Left hindlimb (tissue), 1 donor: ENCODE measurements at places on chromosomes 3 and 15.
A peak's percentile ranks its signal among the peaks of the same experiment; 100 is the strongest.

GRCh38 chr3:137103739-137104138, 146.0 kb downstream of the IL20RB start:
- no peak for DNase-seq

DNA sequence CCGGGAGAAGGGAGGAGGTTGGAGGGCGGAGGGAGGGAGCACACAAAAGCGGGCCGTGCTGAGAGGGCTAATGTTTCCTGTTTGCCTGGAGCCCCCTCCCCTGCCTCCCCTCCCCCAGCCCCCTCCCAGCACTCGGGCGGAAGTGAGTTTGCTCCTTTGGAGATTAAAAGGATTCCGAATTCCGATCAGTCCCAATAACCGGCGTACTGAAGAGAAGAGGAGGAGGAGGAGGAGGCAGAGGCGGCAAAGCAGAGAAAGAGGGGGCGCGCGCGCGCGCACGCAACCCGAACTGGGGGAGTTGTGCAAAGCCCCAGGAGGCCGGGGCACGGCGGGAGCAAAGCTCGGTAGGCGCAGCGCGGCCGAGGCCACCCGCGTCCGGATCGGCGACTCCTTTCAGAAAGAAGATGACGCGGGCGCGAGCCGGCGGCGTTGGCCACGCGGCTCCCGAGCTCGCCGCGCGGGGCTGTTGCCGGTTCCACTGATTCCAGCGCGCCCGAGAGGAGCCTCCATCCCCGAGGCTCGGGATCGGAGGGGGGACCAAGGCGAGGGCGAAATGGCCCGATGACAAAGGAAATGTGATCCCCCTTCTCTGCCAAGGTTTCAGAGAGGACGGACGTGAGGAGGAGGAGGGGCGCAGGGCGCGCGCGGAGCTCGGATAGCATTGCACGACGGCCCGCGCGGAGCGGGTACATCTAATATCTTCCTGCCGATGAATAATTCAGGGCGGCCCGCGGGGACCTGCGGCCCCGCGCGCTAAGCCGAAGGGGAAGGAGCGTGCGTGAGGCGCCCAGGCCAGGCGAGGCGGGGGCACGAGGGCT, 1.1 kb upstream of the TRIM71 start:
- DNase-seq = peak; percentile 56

- DNase-seq = no peak
These were observed 15.4 kb downstream of the HOMER2 start for GRCh38 chr15:82936966-82937711.

DNA sequence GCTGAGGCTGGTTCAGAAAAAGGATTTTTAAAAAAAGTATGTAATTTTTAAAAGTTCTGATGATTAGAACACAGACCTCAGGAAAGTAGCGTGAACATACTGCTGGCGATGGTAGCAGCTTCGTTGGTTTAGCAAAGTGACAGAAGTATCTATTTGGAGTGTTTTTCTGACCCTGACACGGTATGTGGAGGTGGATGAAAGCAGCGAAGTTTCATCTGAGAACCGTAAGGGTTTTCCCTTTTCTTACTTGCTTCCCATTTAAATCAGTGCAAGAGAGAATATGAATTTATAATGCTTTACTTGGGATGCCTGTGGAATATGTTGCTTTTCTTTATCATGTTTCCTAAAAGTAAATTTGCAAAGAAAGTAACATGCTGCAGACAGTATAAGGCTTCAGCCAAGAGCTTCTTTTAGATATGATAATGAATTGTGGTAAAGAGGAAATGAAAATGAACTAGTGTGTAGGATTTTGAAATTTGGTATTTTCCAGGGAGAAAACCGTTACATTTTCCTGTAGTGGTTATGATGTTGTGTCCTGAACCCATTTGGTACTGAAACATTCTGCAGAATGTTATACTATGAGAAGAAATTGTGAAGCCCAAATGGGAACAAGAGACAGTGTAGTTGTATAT, 3.9 kb downstream of the CHST2 start:
- DNase-seq = no peak

DNA sequence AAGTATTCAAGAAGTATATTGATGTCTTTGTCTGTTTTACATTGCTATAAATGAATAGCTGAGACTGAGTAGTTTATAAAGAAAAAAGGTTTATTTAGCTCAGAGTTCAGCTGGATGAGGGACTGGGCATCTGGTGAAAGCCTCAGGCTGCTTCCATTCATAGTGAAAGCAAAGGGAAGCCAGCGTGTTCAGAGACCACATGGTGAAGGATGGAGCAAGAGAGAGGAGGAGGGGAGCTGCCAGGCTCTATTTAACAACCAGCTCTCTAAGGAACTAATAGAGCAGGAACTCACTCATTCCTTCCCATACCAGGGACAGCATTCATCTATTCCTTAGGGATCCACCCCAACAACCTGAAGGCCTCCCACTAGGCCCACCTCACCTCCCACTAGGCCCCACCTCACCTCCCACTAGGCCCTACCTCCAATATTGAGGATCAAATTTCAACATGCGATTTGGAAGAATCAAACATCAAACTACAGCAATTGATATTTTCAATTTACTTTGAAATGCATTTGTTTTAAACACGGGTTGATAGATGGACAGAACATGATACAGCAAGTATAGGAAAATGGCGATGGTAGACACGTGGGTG, 167.5 kb upstream of the HES1 start:
- no peak for DNase-seq

- no peak for DNase-seq
These were observed 1.1 kb upstream of the ECT2 start for GRCh38 chr3:172749230-172749965.

GRCh38 chr3:186772701-186773417, 10.5 kb upstream of the EIF4A2 start:
- DNase-seq = peak; percentile 66

DNA sequence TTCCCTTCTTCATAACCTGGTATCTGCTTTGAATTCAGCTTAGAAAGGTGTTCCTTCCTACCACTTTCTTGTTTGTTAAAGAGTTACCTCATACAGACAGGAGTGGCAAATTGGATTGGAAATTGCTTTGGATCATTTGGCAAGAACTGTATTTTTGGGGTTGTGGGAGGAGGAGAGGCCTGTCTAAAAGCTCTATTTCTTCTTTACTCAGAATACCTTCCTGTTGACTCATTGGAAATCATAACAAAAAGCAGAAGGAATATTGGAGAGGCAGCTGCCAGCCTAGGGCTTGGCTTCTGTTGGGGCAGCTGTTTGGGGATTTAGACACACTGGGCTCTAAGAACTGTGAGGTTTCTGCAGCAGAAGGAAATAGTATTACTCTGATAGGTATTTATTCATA, 14.2 kb downstream of the IQGAP1 start:
- DNase-seq = peak; percentile 80

- DNase-seq = no peak
These were observed 10.7 kb upstream of the SLC15A2 start for GRCh38 chr3:121883507-121883906.

GRCh38 chr15:35327789-35328188, 218.2 kb downstream of the DPH6 start:
- DNase-seq = no peak

- DNase-seq = peak; percentile 92
These were observed 97.3 kb downstream of the NPAP1 start for GRCh38 chr15:24772686-24773373.

- no peak for DNase-seq
These were observed 97.3 kb upstream of the AGTR1 start for GRCh38 chr3:148600440-148600839.

DNA sequence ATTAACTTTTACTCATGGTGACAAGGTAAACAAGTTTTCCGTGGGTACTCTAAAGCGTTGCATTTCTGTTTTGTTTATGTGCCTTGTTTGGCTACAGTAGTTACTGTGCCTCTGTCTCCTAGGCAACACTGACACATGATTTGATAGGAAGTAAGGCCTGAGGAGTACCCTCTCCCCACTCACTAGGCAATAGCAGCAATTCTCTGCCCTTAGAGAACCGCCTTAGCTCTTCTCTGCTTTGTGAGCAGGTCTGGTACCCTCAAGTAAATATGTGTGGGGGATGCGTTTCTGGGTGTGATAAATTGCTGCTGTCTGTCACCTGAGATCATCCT, at the start of gene IL5RA:
Gene IL5RA (minus strand): TSS at position 76 of the 332 bp plus-strand sequence. CDS start 5,390 bp downstream, outside the sequence.
- DNase-seq = no peak

GRCh38 chr3:188220988-188221818, 67.2 kb downstream of the LPP start:
- no peak for DNase-seq

GRCh38 chr3:53239800-53240199, 16.0 kb downstream of the TKT start:
- DNase-seq = no peak

GRCh38 chr3:88398581-88398980, 248.8 kb downstream of the C3orf38 start:
- DNase-seq = no peak

DNA sequence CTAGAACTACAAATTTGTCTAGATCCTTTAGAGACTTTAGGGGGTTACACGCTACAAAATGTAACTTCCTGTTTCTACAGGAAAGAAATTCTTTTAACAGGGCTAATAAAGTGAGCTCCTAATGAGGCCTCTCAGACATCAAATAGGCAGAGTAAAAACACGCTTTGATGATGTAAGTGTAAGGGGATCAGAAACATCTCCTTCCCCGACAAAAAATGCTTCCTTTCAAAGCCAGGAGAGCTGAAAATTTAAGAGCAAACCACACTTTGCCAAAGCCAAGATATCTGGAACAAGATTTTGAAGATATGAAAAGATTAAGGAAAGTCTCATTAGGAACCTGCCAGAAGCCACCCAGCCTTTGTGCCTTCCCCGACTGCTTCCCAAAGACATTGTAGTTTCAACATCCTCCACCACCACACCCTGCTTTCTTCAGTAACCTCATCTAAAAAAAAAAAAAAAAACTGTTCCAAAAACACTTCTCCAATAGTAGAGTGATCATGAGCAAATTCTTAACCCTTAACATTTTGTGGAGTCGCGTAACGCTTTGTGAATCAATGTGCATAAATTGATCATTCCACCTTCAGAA, 505.0 kb upstream of the THBS1 start:
- DNase-seq = no peak

DNA sequence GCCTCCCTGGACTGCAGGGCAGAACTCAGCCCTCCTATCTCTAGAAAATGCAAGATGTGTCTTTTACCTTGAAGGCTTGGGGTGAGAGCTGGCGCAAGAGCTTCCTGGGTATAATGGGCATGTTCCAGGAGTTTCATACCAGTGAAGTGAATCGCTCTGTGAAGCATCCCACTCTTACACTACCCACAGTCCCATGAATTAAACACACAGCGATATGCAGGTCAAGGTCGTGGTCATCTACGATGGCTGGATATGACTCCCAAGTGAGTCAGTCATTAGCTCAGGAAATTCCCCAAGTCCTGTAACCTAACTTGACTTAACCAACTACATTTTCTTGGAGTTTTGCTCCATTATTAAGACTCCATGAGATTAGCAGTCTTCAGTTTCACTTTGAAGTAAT, 439.7 kb downstream of the NTRK3 start:
- no peak for DNase-seq

DNA sequence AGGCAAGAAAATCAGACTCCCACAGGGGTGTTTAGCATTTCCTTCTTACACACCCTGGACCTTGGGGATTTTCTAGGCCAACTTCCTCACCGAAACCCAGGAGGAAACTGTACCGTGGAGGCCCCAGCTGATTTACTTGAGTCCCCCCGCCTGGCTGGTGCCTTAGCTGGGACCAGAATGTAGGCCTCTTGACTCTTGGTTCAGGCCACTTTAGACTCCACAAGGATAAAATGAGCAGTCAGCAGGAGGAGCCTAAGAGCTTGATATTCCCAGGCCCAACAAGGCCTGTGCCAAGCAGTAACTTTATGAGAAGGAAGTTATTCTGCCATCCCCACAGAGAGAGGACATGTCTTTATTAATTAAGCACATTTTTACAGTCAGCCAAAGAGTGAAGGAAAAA, 4.6 kb upstream of the APBA2 start:
- no peak for DNase-seq

- DNase-seq = no peak
These were observed 30.9 kb downstream of the CDC25A start for GRCh38 chr3:48157202-48157840.

DNA sequence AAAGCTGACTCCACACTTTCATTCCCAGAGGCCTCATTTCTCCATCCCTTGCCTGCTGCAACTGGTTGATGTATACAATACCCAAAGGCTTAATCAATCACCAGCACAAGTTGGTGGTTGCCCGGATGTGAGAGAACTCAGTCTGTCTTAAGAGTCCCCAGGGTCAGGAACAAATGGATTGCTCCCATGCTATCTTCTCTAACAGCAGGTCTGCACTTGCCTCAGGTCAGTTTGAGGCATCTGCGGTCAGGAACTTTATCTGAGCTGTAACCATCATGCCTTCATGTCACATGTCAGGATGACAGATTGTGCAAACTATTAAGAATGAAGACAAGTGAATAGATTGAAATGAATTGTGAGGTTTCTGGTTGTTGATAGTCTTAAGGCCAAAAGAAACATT, 56.1 kb downstream of the BFSP2 start:
- DNase-seq = no peak

DNA sequence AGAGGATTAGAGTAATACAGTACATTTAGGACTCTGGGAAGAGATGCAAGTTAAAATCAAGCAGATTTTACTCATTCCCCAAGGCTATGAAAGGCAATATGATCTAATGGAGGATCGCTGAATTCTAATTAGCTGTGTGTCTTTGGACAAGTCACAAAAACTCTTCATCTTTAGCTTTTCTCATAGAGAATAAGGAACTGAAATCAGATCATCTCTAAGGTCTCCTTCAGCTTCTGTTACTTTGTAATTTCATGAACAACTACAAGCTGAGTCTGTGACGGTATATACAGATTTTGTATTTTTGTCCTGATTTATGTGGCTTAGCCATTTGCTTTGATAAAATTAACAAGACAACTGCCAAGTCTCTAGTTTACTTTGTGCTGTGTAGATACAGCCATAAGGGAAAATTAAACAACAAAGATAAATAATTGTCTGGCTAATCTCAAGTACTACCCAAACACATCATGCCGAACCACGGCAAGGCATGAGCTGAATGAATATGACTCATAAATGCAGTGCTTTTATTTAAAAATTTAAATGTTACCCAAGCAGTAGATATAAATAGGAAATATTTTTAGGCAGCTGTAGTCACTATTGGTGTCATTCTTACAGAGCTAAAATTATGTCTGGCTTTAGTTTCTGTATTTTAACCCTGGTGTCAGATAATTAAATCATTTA, 81.5 kb downstream of the GAP43 start:
- DNase-seq = no peak

GRCh38 chr3:70982284-70982683, 601.2 kb downstream of the FOXP1 start:
- DNase-seq = no peak

DNA sequence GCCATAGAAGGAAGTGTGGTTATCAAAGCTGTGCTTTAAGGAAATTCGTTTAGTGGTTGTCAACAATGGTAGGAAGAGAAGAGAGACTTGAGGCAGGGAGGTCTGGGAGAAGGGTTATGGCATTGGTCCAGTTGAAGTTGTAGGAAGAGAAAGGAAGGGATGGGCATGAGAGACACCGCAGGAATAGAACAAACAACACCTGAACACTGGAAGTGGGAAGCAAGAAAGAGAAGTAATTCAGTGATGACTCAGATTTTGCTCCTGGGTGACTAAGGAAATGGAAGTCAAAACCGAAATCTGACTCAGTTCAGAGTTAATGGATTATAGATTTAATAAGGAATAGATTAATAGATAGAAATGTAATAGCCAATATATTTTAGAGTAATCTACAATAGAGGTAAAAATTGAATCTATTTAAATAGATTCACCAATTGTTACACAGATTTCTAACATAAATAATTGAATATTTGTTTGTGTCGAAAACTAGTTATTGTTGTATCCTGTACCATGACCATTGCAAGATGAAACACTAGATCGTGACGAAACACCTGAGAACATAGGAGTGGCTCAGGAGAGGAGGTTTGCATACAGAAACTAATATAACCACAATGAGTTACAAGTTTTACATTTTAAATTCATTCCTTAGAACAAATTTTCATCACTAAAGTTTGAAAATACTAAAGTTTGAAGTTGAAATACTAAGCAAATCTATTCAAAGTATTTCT, 36.0 kb downstream of the THBS1 start:
- DNase-seq = no peak
